ENCODE measurements at places on chromosomes 5 and 9.

DNA sequence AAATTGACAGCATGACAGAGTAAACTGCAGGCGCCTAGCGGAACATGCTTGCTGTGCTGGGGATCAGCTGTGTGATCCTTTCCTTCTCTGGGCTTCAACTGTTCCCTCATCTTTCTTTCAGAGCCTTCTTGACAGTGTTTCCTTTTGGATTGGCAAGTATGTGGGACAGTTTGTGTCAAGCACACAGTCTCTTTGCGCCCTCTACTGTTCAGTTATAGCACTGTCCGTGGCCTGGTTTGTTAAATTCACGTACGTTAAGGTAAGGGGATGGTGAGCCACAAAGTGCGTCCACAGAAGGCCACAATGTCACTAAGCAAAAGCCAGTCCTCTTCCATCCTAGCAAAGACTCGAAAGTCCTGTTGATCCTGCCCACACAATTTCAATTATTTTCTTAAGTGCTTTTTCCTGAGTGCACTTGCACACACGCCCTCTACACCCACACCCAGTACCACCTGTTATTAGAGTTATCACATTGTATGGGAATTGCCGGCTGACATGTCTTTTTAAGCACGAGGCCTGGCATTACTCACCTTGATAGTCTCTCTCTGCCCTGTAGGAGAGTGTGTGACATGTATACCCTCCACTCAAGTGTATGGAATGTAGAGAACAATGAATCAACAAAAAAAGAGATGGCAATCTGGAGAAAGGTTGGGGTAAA is 22.5 kb upstream of the PTPN3 start:
- DNase-seq, result no peak

GRCh38 chr9:19809422-19810269 is 20.8 kb upstream of the SLC24A2 start:
- no peak for DNase-seq

- DNase-seq, result no peak
Measured at GRCh38 chr9:69195668-69196067, 21.6 kb downstream of the TJP2 start.

GRCh38 chr9:137373611-137373980 is 49.4 kb downstream of the EXD3 start:
- no peak for DNase-seq

DNA sequence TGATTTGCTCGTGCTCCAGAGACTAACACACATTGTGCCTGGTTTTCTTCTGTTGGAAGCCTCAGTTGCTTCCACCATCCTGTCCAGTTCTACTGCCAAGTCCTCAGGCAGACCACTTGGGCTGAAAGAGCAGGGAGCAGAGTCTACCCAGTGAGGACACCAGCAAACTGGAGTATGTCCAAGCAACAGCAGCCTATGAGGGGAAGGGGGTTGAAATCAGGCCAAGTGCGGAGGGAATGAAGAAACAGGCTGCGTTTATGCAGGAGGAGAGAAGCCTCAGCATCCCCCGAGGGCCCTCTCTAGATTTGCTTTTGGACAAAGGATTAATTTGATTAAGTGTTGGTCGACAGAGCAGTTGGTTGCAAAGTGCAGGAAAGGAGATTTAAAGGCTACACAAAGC is 14.5 kb downstream of the DOCK2 start:
- DNase-seq, result no peak

GRCh38 chr5:81395262-81395661 is 1.3 kb upstream of the ACOT12 start:
- no peak for DNase-seq

DNA sequence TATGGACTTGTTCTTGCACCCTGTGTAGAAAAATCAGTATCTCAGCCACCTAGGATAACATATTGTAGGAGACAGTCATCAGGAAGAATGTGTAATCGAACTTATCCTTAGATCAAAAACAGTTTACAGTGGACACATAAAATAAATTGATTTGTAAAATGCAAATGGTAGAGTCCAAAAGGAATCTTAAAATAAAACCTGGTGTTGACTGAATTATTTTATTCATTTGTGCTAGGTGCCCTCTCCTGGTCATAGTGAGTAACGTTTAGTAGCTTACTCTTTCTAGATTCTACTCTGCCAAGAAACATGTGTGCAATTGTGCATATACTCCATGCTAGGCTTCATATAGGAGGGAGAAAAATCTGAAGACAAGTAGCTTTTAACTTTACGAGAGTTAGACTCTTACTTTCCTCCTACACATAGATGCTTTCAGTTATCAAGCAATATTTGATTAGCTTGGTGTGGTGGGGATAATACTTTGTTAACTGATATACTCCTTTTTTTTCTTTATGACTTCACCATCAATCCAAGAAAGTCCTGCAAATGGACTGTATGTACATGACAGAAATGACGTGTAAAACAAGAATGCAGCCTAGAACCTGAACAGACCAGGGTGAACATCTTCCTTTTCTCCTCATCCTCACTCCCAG is 23.7 kb upstream of the LOX start:
- no peak for DNase-seq

DNA sequence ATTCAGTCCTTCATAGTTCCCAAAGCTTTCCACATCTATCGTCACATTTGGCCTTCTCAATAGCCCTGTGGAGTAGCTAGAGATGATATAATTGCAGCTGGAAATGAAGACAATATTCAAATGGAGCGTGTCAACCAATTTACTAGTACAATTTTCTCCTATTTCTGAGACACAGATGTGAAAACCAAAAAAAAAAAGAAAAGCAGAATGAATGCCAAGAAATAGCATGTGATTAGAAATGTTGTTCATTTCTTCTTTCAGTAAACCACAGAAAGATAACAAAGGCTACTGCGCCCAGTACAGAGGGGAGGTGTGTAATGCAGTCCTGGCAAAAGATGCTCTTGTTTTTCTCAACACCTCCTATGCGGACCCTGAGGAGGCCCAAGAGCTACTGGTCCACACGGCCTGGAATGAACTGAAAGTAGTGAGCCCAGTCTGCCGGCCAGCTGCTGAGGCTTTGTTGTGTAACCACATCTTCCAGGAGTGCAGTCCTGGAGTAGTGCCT is 99.0 kb downstream of the MUSK start:
- DNase-seq, result no peak

- DNase-seq, result no peak
Measured at GRCh38 chr9:112258106-112258505, 75.3 kb downstream of the PTBP3 start.

- DNase-seq, result no peak
Measured at GRCh38 chr5:172166030-172166826, 21.8 kb downstream of the STK10 start.

DNA sequence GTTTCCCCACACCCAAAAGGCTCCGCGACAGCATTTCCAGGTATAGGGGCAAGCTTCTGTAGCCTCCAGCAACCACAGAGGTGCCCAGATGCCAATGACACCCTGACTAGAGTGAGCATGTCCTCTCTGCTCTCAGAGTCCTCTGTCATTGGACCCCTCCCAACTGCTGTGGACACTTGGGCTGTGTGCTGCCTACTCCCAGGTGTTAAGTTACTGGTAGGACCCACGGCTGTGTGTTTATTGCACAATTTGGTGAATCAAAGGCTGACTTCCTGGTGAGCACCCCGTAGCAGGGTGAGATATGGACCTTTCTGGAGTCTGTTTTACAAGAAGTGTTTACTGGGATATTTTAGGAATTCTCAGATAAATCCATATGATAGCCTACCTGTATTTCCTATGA is 36.0 kb downstream of the SH3GL2 start:
- DNase-seq, result no peak

- DNase-seq, result no peak
Measured at GRCh38 chr5:7329712-7330111, 66.2 kb upstream of the ADCY2 start.

GRCh38 chr9:127506814-127507750 is 55.8 kb downstream of the LRSAM1 start:
- no peak for DNase-seq

- DNase-seq, result no peak
Measured at GRCh38 chr5:106171132-106171531, 1499.6 kb downstream of the EFNA5 start.

GRCh38 chr9:31355159-31355882 is 1029.1 kb upstream of the ACO1 start:
- no peak for DNase-seq

DNA sequence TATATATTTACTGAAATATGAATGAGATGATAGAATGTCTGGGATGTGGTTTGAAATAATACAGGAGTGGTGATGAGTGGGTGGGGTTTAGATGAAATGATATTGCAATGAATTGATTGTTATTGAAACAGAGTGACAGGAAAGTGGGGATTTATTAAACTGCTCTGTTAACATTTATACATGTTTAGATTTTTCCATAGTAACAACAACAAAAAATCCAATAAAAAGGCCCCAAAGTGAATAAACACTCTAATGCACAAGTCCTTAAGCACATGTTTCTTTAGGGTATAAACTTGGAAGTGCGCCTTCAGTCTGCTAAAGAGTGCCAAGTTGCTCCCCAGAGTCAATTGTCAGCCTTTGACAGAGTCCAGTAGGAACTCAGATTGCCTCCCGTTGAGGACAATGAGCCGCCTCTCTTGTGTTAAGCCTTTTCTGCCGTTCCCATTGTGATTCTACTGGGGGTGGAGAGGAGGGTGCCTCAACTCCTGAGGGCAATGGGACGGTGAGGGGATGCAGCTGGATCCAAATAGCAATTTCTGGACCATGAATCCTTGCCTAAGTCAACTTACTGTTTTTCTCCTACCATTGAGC is 112.3 kb downstream of the SLC28A3 start:
- DNase-seq, result no peak

GRCh38 chr9:89178830-89179539 is 367 bp upstream of the SHC3 start:
- DNase-seq, result no peak

DNA sequence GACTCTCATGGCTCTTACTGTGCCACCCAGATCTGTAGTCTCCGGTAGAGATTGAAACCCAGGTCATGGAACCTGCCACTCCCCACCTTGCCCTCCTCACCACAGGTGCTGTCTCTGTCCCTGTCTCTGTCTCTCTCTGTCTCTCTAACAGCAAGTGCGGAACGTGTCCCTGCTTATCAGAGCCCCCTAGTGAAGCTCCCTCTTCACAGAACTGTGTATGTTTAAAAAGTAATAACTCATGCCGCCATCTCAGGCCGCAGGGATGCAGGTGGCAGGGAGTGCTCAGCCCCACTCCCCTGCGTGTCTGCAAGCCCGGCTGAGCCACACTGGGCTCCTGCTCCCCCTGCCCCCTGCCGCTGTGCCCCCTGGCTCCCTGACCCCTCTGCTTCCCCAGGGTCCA is 43.8 kb downstream of the UNC5A start:
- no peak for DNase-seq

GRCh38 chr9:127417131-127418036 is 6.8 kb upstream of the ZNF79 start:
- no peak for DNase-seq

DNA sequence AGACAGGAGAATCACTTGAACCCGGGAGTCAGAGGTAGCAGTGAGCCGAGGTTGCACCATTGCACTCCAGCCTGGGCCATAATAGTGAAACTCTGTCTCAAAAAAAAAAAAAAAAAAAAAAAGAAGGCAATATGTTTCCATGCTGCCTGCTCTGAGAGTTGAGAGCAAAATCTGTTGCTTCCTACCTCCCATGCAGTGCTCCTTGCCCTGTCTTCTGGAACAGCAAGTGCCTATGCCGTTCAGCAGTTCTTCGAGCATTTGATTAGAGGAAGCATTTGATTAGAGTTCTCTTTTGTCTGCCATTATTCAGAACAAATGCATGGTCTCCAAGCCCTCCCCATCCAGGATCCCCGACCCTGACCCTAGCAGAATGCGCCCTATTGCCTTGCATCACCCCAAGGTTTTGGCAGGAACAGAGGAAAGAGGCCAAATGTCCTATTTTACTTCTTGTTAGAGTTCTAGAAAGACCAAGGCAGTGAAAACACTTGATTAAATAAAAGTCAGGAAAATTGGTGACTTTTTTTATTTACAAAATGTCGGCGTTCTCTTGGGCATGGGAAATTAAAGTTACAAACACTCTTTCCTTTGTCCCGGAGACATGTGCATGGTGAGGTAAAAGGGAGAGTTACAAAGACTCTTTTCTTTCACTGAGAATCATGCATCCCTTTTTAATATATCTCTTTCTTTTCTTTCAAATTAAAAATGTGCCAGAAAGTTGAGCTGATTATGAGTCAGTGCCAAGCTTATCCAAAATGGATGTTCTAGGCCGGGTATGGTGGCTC is 27.8 kb upstream of the FSD1L start:
- DNase-seq, result no peak

DNA sequence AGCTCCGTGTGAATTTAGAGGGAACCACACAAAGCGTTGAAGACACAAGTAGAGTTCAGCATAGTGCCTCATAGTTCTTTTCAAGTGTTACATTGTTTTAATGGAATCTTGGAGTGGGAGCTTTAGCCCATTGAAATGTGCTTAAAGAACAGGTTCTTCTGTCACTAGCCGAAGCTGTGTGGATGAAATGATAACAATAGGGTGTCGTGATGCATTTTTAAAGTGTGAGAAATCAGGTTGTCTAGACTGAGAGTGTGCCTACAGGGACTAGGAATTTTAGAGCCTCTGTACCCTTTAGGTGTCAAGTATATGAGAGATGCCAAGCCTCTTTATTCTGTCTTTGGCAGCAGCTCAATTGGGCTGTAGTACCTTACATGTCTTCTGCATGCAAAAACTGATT is 83.0 kb downstream of the NDUFS4 start:
- no peak for DNase-seq

- no peak for DNase-seq
Measured at GRCh38 chr5:8350644-8351339, 481.8 kb downstream of the MTRR start.

GRCh38 chr5:151148583-151148982 is 9.0 kb downstream of the ANXA6 start:
- no peak for DNase-seq

DNA sequence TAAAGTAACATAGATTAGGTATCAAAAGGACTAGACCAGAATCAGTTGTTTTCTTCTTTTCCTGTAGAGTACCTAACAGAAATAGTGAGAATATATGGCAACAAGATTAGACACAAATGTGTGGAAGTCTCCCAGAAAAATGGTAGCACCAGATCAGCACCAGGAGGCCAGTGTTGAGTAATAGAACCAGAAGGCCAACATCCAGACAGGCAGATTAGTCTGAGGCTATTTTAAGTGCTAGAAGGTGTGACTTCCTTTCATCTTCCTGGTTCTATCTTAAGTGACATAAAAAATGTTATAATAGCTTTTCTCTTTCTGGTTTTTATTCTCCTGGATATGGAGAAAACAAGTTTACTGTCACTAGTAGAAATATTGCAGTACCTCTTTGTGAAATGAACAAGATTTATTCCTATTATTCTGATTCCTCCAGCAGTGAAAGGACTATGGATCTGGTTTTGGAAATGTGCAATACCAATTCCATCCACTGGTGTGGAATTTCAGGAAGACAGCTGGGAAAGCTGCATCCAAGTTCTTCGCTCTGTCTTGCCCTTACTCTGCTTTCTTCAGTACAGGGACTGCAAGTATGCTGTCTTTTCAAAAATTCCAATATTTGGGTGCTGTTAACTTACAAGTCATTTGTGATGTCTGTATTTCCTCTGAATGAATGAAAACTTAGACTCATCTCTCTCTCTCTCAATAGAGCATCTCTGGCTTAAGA is 39.1 kb downstream of the SHLD3 start:
- DNase-seq, result no peak

- DNase-seq, result peak; percentile 76
Measured at GRCh38 chr9:35882263-35882848, 12.2 kb upstream of the OR13J1 start.

Measured in T-helper 17 cell (primary cell).